ENCODE measurements at places on chromosomes 1 and 21. TPM values are rescaled to one million over a fixed set of nuclear protein-coding genes. Genes with fewer than 3 reads are reported as not detected.

- DNase-seq, result no peak
Measured at GRCh38 chr1:15399710-15400109, 10.0 kb upstream of the EFHD2 start.

DNA sequence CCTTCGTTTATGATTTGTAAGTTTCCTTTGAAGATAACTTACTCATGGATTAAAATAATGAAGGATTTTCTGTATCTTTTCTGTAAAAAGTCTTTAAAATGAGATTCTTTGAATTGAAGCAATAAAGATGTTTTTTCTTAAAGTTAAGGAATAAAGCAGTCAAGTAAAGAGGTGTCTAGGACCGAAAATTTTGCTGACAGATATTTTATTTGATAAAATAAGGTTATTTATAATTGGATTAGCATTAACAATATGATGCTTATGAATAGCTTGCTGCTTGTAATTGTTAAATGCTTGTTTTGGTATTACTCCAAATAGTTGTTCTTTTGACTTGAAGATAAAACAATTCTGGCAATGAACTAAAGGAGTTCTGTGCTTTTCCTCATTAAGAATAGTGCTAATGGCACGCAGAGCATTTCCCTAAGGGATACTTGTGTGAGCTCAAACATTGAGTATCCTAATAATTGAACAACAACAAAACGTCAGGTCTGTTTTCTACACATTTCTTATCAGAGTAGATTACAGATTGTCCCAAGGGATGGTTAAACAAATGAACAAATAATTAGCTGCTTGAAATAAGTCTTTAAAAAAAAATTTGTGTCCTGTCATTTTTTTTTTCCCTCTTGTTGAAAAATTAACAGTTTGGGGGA lies 16.6 kb downstream of the TSNAX start:
- DNase-seq, result no peak

FCRL5 gene
- total RNA-seq, result 1.2 TPM

CFHR2 gene
- not detected for total RNA-seq
